Tibial artery (tissue), 4 donors: ENCODE measurements at places on chromosomes 3 and 15.

DNA sequence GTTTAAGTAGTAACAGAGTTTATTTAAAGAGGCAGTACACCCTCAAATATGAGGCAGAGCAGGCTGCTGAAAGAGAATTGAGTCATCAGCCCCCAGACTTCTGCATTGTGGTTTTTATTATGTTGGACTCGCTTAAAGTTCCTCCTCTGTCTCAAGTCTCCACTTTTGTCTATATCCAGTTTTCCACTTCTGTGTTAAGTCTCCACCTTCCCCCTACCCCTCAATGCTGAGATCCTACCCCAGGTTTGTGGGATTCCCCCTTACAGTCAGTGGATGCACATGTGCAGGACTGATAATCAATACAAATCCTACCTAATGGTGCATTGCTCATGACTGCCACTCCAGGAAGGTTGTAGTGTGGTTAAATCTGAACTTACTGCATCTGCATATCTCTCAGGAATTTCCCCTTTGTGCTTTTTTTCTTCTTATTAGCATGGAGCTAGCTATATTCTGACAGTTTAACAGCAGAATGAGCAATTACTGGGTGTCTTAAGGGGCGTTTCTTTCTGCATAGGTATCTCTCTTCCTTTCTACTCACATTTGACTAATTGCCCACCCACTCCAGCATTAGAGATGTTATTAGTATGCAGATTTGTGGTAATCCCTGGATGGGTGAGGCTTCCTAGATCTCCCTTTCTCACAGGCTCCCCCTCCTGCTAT, 11.9 kb upstream of the CD200R1L start:
- H3K4me3 ChIP-seq, result no peak overlapping the region
- H3K36me3 ChIP-seq, result no peaks in the 10 kb centered on the region
- no peak for DNase-seq
- no peaks in the 10 kb centered on the region for H3K4me1 ChIP-seq
- H3K27me3 ChIP-seq, result no peaks in the 10 kb centered on the region

DNA sequence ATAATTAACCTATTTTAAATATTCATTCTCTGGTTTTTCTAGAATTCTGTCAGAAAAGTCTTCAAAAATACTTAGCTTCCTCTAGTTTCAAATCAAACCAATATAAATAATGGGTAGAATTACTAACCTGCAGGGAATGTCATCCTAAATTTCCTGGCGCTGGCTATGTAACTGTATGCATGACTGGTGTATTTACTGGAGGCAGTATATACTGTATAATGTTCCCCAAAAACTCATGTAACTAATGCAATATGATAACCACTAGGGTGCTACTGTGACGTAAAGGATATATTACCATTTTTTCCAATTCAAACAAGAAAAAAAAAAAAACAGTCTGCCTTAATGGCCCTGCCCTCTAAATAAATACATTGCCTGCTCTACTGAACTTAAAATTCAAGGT, 407.5 kb downstream of the MECOM start:
- H3K4me3 ChIP-seq, result no peak overlapping the region
- no peak overlapping the region for H3K27ac ChIP-seq
- no peaks in the 10 kb centered on the region for H3K27me3 ChIP-seq
- DNase-seq, result no peak

GRCh38 chr3:37417297-37418082, 243.1 kb upstream of the LRRFIP2 start:
- no peaks in the 10 kb centered on the region for H3K4me1 ChIP-seq
- no peak overlapping the region for H3K27ac ChIP-seq
- no peaks in the 10 kb centered on the region for H3K27me3 ChIP-seq
- peaks cover 68% of the 10 kb centered on the region for H3K36me3 ChIP-seq
- no peak for DNase-seq

DNA sequence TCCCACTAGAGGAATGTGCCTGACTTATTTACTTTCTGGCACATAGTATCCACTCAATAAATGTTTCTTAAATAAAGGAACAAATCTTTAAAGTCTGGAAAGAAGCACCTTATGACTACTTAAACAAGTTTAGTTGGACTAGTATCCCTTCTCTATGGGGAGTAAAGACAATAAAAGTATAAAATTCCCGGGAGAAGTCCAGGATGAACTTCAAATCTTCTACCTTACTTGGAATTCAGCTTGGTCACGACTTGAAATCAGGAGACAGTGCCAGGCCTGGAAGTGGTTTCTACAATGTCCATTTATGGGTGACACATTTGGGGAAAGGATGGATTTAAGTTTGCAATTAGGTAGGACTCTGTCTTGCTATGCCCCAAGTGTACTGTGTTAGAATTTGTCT, 196.5 kb downstream of the NR1D2 start:
- peaks cover 23% of the 10 kb centered on the region for H3K36me3 ChIP-seq
- no peak overlapping the region for H3K27ac ChIP-seq
- no peak for DNase-seq
- peaks cover 5% of the 10 kb centered on the region for H3K4me1 ChIP-seq

- no peak for DNase-seq
- H3K4me1 ChIP-seq, result no peaks in the 10 kb centered on the region
- no peaks in the 10 kb centered on the region for H3K36me3 ChIP-seq
- no peak overlapping the region for H3K4me3 ChIP-seq
- no peak overlapping the region for H3K27ac ChIP-seq
Observed at GRCh38 chr3:81624756-81625155, 136.7 kb downstream of the GBE1 start.

GRCh38 chr3:100106531-100107141, 7.7 kb downstream of the FILIP1L start:
- H3K27ac ChIP-seq, result peak overlapping the region; percentile 64
- peaks cover 93% of the 10 kb centered on the region for H3K4me1 ChIP-seq
